Articular chondrocyte of knee joint (primary cell): ENCODE measurements at places on chromosomes 7 and 10. TPM values are rescaled to one million over a fixed set of nuclear protein-coding genes. Genes with fewer than 3 reads are reported as not detected.

HNRNPH3 gene
- total RNA-seq = 20.0 and 20.1 TPM in 2 replicates

NKX6-2 gene
- total RNA-seq = not detected in 2 replicates

SPDYE2 gene
- total RNA-seq = 0.13 TPM in 1 of 2 replicates, not detected in the other

NME8 gene
- total RNA-seq = not detected in 2 replicates

KLLN gene
- total RNA-seq = 0.39 and 0.54 TPM in 2 replicates
